Thoracic aorta (tissue), 2 donors: ENCODE measurements at places on chromosomes 3 and 15.
A peak's percentile ranks its signal among the peaks of the same experiment; 100 is the strongest.

DNA sequence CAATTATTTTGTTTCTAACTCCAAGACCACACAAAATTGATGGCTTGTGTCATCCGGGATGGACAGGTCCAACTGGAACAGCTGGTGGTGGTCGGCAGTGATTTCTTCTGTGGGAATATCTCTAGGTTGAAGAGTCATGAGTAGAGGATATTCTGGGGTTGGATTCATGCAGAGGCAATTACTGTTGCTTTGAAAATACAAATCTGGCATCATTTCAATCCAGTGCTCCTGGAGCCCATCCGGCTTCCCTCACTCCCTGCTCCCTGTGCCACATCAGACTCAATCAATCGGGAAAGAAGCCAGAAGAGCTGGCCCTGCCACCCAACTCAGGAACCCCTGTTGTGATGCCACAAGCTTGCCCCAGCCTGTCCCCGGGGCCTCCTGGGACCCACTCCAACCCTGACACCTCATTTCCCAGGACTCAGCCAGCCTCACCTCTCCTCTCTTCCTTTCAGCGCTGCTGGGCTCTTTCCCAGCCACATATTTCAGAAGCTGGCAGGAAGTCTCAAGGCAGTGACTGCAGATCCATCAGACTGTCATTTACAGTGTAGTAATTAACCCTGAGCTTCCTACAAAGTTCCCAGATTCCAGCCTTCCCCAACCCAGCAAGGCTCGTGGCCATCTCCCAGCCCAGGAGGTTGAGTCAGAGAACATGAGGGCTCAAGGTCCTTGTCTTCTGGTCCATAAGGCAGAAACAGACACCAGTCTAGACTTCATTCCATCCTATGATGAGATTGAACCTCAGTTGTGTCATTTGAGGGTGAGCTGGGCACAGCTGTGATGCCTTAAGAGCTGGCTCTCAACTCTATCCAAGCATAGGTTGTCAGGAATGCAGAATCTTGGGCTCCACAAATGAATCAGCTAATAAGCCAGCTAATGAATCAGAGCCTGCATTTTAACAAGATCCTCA is 114.0 kb downstream of the FAM174B start:
- no peak for DNase-seq

- DNase-seq: no peak
These were observed 544.6 kb upstream of the NECTIN3 start for GRCh38 chr3:110526777-110527727.

GRCh38 chr15:98667521-98668179 is 19.3 kb downstream of the IGF1R start:
- DNase-seq: no peak

DNA sequence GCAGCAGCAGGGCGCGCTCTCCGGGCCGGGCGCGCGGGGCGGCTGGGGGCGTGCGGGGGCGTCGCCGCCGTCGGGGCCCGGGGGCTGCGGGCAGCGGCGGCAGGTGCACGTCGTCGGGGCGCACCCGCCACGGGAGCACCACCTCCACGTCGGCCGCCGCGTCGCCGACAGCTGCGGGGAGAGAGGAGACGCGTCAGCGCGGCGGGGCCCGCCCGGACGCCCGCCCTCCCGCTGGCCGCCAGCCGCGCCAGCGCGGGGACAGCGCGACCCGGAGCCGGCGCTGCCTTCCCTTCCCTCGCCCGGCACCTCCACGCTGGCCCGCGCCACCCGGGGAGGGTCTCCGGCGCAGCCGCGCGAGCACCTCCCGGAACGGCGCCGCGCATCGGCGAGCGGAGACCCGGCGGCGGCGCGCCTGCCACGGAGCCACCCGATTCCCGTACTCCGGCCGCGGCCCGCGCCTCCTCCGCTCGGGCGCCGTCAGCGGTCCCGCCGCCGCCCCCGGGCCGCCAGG is 481 bp downstream of the ADAMTS17 start:
- DNase-seq: no peak

GRCh38 chr3:33202711-33203457 is 15.7 kb downstream of the SUSD5 start:
- no peak for DNase-seq

- peak; percentile 11 for DNase-seq
These were observed 256.2 kb downstream of the ZNF621 start for GRCh38 chr3:40780925-40781406.
